ENCODE measurements at places on chromosomes 2 and 18.

- no peak for DNase-seq
Observed at GRCh38 chr2:105034170-105034569, 3.7 kb upstream of the MRPS9 start.

- DNase-seq, result peak; percentile 63
Observed at GRCh38 chr2:230170532-230170931, 49.3 kb downstream of the SP110 start.

GRCh38 chr18:26227051-26227670 lies 916 bp downstream of the TAF4B start:
- DNase-seq, result peak; percentile 47

- peak; percentile 40 for DNase-seq
Observed at GRCh38 chr2:16406496-16407289, 258.9 kb downstream of the CYRIA start.

DNA sequence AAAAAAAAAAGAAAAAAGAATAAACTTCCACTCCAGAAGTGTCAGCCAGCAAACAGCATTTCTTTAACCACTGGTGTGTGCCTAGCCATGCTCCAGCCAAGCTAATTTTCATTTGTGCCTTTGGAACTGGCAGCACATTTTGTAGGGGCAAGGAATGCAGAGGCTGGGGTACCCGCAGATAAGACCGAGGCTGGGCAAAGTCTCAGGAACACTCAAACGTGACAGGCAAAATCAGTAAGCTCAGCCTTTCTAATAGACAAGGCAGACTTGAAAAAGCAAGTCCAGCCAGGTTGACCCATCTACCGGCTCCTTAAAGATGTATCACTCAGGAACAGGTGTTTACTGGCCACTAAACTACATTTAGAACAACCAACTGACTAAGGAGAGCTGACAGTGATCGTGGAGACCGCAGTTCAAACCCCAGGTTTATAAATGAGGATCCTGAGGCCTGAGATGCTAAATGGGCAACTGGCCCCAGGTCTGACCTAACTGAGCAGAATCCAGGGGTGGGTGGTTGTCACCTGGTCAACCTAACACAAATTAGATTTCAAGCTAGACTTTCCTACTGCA lies 16.7 kb downstream of the NFE2L2 start:
- no peak for DNase-seq

DNA sequence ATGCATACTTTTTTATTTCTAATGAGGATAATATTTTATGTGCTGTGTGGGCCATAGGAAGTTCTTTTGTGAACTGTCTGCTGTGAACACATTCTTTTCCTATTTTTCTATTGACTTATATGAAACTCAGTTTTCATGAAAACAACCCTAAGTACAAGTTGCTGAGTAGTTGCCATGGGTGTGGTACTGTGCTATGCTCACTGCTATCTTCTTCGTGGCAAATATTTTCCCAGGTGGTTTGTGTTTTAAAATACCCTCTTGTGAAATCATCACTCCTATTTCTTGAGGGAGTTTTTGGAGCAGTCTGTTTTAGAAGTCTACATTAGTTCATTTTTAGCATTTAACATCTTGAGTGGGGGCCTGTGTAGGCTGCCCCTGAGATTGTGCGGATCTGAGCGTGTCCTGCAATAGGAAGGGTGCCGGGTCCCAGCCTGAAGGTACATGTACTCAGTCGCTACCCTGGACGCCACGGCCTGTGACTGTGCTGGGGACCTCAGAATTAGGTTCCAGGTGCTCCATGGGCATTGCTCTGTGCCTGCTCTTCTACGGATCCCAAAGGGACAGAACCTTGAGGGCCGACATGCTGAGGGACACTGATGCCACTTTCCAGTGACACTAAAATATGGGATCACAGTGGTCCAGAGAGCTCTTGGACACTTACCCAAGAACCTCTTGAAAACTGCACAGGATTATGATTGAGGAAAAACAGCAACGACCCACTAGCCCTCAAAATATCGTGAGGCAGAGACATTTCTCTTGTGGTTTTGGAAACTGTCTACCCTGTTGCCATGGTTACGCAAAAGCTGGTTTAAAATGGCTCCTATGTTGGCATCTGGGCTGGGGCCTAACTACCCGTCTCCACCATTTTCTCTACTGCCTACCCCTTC lies 480.4 kb downstream of the TGIF1 start:
- peak; percentile 18 for DNase-seq

DNA sequence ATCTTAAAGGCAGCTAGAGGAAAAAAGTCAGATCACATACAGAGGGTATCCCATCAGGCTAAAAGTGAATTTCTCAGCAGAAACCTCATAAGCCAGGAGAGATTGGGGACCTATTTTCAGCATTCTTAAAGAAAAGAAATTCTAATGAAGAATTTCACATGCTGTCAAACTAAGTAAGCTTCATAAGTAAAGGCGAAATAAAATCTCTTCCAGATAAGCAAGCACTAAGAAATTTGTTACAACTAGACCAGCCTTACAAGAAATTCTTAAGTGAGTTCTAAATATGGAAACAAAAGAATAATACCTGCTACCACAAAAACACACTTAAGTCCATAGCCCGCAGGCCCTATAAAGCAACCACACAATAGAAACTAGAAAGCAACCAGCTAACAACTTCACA lies 186.1 kb downstream of the ETAA1 start:
- no peak for DNase-seq

DNA sequence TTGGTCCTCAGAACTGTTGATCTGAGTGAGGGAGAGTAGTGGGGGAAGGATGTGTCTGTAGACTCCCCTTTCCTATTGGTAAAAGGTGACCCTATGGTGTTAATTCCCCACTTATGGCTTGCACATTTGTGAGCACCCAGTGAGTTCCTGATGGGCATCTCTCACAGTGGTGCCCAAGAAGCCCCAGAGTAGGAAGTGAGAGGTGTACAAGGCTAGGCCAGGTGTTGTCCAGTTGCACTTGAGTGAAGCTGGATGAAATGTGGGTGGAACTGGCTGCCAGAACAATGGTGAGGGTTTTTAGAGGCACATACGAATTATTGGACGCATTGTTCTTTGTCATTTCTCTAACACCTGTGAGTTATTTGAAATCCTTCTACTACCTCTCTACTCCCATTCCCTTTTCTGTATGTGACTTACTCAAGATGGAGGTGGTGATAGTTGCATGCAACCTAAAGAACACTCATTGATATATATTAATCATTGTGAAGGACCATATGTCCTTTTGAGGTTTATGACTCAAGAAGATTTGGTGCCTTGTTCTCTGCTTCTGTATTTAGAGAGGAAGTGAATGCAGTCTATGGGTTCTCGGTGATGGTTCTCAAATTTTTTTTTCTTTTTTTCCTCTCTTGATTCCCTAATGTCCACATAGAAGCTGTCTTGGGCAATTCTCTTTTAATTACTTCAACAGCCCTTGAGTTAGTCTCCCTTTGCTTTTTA lies 162.7 kb downstream of the FSHR start:
- DNase-seq, result no peak

DNA sequence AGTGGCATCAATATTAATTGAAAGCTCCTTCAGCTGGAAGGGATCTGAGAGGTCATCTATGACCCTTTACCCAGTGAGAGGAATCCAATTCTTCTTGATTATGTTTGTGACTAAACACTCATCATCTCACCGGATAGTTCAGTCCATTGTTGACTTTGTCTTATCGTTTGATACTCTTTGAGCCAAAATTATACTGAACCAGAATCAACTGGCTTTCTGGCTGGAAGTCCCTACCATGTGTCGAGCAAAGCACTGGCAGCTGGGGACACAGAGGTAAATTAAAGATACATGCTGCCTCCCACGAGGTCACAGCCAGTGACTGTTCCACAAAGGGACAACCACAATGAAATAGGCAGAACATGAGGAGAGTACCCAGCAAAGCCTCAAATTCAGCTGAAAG lies 91.4 kb upstream of the FHL2 start:
- DNase-seq, result no peak

- no peak for DNase-seq
Observed at GRCh38 chr18:55663891-55664290, 75.9 kb upstream of the TCF4 start.

DNA sequence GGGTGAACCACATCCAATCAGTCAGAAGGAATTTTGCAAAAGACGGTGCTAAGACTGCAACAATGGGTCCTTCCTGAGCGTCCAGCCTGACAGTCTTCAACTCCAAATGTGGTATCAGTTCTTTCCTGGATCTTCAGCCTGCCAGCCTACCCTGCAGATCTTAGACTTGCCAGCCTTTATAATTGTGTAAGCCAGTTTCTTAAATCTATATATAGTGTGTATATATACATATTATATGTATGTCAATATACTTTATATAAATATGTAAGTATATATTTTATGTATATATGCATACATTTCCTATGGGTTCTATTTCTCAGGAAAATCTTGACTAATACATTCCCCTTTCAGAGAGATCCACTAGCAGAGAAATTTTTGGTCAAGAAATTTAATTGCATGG lies 245.5 kb downstream of the FHOD3 start:
- DNase-seq, result no peak

GRCh38 chr2:119202610-119203310 lies 20.9 kb upstream of the STEAP3 start:
- no peak for DNase-seq

GRCh38 chr2:233321166-233321565 lies 13.6 kb downstream of the SAG start:
- DNase-seq, result no peak

DNA sequence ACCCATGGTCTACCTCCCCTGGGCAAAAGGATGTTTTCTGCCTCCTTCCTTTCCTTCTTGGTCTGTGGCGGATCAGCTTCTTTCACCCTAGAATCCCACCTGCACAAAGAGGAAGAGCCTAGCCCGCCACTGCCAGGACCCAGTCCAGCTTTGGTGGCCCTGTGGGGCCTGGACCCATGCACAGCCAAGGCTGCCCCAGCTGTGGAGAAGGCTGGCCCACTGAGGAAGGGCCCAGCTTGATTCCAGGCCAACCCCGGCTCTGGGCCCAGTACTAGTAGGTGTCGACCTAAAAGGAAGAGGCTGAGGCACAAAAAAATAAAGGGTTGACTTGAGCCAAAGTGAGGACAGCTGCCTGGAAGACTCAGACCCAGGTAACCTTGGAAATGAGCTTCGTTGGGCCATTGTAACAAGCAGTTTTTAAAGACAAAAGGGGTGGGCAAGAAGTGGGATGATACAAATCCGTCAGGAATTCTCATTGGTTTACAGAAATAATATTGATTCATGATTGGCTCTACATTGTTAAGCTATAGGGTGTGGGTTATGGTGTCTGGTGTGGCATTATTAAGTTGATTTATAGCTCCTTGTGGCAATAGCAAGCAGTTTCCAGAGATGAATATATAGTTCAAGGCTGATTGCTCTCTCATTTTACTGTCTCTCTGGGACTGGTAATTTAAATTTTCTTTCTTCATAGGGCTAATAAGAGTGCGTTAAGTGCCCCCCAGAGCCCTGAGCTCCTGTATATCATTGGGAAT lies 29.8 kb upstream of the MAL start:
- DNase-seq, result no peak

DNA sequence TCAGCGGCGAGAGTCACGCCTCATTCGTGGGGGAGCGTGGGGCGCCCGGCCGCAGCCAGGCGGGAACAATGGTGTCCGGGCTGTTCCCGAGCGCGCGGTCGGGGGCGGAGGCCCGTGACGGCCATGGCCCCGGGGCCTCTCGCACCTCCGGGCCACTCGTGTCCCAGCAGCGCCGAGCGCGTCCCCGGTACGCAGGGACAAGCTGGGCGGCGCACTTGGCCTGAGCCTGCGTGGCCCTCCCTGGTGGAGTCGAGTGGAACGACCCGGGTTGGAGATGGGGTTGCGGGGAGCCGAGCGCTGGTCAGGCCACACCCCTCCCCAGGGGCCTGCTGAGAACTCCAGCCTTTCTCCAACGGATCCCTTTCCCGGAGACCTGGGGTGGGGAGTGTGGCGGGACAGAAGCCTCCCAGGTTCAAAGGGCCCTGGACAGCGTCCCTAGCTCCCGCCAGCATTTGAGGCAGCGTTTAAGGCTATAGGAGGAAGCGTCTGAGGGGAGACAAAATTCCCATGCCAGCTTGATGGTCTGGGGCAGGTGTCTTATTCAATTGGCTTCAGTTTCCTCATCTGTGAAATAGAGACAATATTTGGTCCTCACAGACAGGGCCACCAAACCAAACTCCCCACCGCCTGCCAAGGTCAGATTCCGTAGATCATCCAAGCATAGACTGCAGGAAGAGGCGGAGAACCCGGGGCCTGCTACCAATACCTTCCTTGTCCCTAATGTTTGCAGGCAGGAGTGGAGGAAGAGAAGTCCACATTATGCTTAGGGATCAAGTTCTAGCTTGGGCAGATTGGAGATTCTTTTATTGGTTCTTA lies 553 bp downstream of the CNDP2 start:
- DNase-seq, result peak; percentile 70
